ENCODE measurements at places on chromosomes 7 and 10. TPM values are rescaled to one million over a fixed set of nuclear protein-coding genes. Genes with fewer than 3 reads are reported as not detected.

ATXN7L1 gene
- 8.6 TPM for total RNA-seq

NCAPG2 gene
- total RNA-seq: 25.1 TPM

LBX1 gene
- total RNA-seq: not detected

ADARB2 gene
- not detected for total RNA-seq

WEE2 gene
- total RNA-seq: not detected

SLC26A3 gene
- total RNA-seq: not detected

POLR2J2 gene
- 4.7 TPM for total RNA-seq

OR9A2 gene
- not detected for total RNA-seq

EEF1AKMT2 gene
- 29.3 TPM for total RNA-seq

ECHS1 gene
- 65.6 TPM for total RNA-seq

AFAP1L2 gene
- 0.13 TPM for total RNA-seq

LDB3 gene
- total RNA-seq: 0.12 TPM

IL15RA gene
- 7.3 TPM for total RNA-seq

PPP2R2D gene
- 36.2 TPM for total RNA-seq

GBF1 gene
- total RNA-seq: 40.7 TPM

CCDC172 gene
- total RNA-seq: not detected

NACAD gene
- total RNA-seq: 0.53 TPM

GLI3 gene
- 3.7 TPM for total RNA-seq

CAV2 gene
- total RNA-seq: 114 TPM

ANKRD7 gene
- total RNA-seq: 0.26 TPM

SDK1 gene
- total RNA-seq: 0.25 TPM

ZNF117 gene
- 4.7 TPM for total RNA-seq

CALML3 gene
- not detected for total RNA-seq

ERVW-1 gene
- not detected for total RNA-seq

ADCYAP1R1 gene
- total RNA-seq: under 0.01 TPM

CALD1 gene
- total RNA-seq: 313 TPM

ITGB1 gene
- total RNA-seq: 3,234 TPM

PNLIPRP3 gene
- total RNA-seq: not detected

RAB19 gene
- not detected for total RNA-seq
